H54 (cell line): ENCODE measurements at places on chromosomes 2 and 18.

DNA sequence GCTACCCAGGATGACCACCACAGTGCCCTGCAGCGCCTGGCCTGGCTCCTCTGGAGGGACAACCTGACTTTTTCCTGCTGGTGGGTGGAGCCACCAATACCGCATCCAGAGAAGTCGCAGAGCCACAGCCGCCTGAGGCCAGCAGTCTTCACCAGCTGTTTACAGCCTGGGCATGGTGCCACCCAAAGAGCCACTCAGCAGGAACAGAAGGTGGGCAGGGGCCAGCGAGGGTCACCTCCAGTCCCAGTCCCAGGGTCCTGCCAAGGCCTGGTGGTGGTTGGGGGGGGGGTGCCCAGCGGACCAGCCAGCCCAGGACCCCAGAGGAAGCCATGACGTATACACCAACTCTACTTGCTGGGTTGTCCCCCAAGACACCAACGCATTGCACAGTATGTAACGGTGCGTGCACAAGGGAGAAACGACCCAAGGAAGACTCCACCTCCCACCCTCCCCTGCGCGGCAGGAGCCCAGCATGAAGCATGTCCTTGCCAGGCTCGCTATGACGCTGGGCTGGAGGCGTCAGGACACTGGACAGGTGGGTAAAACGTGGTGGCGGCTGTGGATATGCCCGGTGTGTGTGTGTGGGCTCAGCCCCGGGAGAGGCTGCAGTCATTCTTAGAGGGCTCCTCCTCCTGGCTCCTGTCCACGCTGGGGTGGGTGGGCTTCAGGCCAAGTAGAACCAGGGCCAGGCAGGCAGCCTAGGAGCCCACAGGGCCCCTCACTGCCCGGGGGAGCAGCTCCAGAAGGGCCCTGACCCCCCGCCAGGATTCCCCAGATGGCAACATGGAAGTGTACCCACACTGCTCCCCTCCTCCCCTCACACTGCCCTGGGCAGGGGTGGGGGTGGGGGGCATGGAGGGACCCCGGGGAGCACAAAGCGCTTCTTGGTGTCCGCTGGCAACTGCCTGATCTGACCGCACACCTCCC, 49.3 kb downstream of the HS6ST1 start:
- DNase-seq = no peak

DNA sequence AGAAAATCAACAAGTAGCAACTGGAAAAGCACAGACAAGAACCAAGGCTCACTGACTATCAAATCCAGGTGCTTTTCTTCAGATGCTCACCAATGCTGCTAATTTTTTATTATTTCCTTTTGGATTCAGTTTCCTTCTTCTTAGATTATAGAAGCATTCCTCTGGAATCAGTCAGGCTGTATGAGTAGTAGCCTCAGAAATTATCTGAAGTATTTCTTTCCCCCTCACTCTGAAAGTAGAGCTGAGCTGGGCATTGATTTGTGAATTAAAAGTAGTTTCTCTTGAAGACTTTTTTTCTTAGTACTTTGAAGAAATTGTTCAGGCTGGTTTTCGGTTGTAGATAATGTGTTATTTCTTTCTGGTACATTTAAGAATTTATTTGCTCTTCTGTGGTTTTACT, 273.7 kb downstream of the NOL4 start:
- DNase-seq = no peak

GRCh38 chr18:28005164-28005563, 171.8 kb downstream of the CDH2 start:
- no peak for DNase-seq

DNA sequence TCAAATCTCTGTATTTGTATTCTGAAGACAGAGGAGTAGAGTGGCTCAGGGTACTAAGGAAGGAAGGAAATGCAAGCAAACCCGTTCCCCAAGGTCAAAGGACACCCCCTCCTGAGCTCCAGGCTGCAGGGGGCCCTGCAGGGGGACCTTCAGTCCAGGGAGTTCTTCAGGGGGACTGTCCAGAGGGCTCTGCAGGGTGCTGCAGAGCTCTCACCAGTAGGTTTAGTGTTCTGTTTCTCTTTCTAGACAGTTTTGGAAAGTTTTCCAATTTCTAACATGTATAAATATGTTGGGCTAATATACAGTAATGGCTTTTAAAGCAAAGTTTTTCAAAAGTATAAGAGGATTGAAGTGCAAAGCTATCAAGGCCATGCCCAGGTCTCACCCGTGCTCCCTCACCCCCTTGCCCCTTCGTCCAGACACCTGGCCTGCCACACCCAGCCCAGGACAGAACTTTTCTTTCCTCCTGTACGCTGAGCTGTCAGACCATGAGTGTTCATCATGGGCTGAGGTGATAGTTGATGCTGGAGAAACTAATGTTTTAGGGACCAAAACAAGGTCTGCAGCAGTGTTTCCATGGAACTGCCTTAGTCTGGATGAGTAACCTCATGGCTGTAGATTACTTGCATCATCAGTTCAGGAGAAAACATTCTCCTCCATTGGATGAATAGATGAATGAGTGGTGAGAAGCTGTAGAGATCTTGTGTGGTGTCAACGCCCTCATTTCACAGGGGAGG, 134.2 kb downstream of the GLI2 start:
- DNase-seq = no peak

- DNase-seq = no peak
These were observed 28.7 kb upstream of the SLC16A14 start for GRCh38 chr2:230097424-230097823.

- no peak for DNase-seq
These were observed 76.7 kb downstream of the GFPT1 start for GRCh38 chr2:69310111-69311023.

DNA sequence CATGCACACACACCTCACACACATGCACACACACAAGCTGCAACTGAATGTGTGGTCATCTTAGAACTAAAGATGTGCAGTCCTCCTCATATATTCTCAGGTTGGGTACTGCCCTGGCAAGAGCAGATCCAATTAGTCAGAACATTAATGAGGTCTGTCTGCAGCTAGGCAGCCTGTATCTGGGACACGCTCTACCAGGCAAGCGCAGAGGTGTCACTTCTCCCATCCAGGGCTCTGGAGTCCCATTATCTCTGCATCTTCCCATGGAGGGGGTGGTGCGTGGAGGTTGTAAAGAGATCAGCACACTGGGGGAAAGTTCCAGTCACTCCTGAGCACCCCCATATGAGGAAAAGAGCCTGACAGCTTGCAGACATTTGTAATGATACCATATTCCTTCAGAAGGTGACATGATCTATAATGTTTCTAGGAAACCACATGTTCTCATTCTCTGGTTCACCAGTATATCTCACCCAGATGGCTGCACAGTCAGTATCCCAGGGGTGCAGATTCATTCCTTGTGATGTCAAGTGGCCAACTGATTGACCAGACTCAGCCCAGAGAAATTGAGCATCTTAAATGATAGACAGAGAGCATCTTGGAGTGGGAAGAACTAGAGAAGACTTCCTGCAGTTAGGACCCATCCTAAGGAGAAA, 95.4 kb downstream of the RTN4 start:
- no peak for DNase-seq

GRCh38 chr2:199404841-199405240, 52.9 kb downstream of the SATB2 start:
- DNase-seq = no peak

DNA sequence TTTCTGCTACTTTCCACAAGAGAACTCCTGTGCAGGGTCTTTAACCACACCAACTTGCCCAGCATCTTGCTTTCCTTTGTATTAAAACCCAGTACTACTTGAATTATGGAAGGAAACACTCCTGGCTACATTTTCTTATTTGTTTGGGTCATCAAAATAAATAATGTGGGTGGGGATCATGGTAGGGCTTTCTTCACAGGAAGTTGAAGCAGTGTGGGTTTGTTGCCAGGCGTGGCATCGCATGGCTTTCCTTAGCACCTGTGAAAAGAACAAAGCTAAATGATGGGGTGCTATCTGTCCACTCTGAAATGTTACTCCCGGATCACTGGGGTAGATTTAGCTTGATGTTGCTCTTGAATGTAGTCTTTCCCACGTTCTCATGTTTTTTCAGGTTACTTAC, 18.7 kb downstream of the ARHGAP25 start:
- DNase-seq = no peak

DNA sequence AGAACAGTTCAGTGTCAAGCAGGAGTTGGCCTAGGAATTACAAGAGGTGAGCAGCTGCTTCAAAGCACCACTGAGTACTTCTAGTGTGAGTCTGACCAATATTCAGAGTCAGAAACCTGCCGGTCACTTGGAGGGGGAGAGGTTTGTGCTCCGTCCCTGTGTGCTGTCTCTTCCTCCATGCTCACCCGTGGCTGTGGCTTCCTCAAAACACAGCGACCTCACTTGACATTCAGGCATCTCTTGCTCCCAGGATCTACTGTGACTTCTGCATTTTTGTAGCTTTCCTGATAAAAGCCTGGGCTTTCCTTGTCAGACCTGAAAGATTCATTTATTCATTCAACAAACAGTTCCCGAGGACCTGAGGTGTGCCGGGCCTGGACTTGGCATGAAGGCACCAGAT, 32.9 kb downstream of the TPRKB start:
- no peak for DNase-seq

GRCh38 chr2:40488101-40488601, 36.3 kb upstream of the SLC8A1 start:
- no peak for DNase-seq
